ENCODE measurements at places on chromosomes 13 and 19.

- DNase-seq = no peak
Measured at GRCh38 chr19:41910992-41911888, 17.0 kb downstream of the ERFL start.

- DNase-seq = no peak
Measured at GRCh38 chr13:24081387-24081786, 79.1 kb upstream of the SPATA13 start.

- no peak for DNase-seq
Measured at GRCh38 chr19:44687888-44688287, 11.1 kb upstream of the CEACAM16 start.

DNA sequence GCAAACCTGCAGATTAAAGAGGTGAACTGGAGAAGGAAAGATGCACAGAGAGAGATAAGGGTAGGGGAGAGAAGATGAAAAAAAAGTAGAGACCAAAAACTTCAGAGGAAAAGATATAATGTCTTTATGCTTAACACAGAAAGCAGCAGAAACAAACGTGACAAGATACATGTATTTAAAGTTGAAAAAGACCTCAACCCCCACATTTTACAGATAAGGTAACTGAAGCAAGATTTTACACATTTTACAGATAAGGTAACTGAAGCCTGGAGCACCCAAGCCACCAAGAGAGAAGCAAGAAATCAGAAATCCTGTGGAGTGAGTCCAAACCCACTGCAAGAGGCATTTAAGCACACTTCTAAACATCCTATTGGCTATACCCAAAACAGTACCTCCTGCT is 185.3 kb downstream of the TBC1D4 start:
- DNase-seq = no peak

DNA sequence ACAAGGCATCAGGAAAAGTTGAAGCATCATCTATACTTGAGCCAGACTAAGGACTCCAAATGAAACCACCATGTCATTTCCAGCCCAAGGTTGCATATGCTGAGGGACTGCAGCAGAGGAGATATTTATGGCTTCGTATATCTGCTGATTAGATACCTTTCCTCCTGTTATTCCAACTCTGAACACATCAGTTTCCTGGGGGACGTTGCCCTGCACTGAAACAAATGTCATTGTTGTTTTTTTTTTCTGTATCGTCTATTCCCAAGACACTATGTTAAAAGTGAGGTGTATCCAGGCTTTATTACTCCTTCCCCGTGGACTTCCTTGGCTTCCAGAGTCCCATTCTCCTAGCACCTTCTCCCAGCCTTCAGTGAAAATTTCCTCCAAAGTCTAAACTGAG is at the start of gene OR7A17:
TSS of gene OR7A17 (minus strand) at position 101 of the 400 bp plus-strand sequence. CDS start 4,777 bp downstream, outside the sequence.
- no peak for DNase-seq

DNA sequence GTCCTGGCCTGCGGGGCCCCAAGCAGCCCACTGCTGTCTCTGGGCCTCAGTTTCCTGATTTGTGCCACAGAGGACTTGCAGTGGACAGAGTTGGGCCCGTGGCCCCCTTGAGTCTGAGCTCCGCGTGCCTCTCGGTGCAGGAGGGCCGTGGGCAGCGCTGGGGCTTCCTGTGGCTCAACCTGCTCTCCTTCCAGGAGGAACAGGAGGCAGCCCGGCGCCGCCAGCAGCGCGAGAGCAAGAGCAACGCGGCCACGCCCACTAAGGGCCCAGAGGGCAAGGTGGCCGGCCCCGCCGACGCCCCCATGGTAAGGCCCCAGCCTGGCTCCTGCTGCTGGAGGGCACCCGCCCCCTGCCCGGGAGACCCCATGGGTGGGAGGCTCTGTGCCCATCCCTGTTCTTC is 25.9 kb downstream of the PLEKHJ1 start:
- DNase-seq = no peak

- DNase-seq = no peak
Measured at GRCh38 chr13:51525567-51526167, 58.6 kb upstream of the WDFY2 start.

DNA sequence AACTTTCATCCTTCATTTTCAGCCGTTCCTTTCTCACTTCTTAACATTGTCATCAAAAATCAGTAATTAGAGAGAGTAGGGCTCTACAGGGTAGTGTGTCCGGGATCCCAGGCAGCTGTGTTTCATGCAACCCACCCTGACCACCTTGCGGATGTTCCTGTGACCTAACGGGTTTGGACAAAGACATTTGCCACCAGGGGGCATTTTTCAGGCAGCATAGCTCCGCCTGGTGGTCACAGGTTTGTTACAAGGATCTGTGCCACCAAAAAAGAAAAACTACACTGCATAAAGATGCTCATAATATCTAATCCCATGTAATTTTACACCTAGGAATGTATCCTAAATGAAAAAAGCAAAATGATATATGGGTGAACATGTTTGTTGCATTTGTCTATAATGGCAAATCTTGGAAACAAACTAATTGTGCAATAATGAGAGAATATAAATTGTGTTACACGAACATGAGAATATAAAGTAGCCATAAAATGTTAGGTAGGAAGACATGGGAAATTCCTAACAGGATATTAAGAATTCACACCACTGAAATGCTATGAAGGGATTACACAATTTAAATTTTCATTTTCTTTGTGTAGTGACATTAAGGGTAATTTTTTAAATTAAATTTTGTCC is 123.0 kb downstream of the SLC7A1 start:
- peak; percentile 15 for DNase-seq

DNA sequence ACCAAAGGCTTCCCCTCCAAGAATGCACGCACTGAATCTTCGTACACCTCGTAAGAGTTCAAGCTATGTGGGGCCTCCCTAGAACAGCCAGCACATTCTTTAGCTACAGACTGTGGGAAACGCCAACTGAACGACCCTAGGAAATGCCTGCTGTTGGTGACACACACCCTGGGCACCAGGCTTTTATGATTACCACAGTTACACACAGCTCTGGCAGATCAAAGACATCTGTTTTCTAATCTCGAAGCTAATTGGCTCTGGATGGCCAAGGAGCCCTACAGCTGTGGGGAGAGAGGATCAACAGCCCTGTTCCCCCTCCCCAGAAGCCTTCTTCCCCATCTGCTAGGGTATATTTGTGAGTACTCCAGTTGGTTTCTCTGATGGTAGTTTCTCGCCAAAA is 123.0 kb downstream of the COL4A1 start:
- no peak for DNase-seq

GRCh38 chr19:32977280-32977679 is 5.2 kb downstream of the FAAP24 start:
- DNase-seq = no peak

- no peak for DNase-seq
Measured at GRCh38 chr13:110644892-110645521, 29.7 kb downstream of the NAXD start.

GRCh38 chr13:59766236-59766635 is 397.5 kb downstream of the DIAPH3 start:
- no peak for DNase-seq

DNA sequence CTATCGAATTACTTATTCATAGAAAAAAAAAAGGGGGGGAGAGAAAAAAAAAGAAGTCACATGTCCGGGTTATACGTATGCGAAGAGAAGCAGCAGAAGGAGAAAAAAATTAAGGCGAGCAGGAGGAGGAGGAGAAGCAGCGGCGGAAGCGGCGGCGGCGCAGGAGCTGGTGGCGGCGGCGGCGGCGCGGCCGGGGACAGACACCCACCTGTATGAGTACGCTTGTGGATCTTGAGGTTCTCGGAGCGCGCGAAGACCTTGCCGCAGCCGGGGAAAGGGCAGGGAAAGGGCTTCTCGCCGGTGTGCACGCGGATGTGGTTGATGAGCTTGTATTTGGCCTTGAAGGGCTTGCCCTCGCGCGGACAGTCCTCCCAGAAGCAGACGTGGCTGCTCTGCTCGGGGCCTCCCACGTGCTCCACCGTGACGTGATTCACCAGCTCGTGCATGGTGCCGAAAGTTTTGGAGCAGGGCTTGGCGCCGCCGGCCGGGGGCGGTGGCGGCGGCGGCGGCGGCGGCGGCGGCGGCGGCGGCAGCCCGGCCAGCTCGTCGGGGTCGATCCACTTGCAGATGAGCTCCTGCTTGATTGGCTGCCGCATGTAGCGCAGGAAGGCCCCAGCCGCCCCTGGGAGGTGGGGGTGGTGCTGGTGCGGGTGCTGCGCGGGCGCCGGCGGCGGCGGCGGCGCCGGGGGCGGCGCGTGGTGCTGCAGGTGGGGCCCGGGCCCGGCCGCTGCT is 1.5 kb downstream of the ZIC5 start:
- no peak for DNase-seq

DNA sequence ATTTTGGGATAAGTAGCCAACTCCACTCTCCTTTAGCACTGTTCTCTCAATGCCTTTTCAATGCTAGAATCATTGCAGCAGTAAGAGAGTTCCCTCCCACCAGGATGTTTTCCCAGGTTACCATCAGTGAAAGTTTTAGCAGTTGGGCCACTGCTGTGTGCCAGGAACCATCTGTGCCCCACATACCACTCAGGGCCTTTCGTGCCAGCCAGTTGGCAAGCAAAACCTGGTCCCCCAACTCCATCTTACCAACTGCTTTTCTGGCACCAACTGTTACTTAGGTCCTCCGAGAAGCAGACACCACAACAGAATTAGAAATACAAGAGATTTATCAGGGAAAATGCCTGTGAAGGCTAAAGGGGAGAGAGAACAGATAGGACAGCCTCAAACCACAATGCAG is 533.4 kb upstream of the NBEA start:
- DNase-seq = no peak

GRCh38 chr19:8487137-8487851 is 15.1 kb downstream of the PRAM1 start:
- peak; percentile 36 for DNase-seq

DNA sequence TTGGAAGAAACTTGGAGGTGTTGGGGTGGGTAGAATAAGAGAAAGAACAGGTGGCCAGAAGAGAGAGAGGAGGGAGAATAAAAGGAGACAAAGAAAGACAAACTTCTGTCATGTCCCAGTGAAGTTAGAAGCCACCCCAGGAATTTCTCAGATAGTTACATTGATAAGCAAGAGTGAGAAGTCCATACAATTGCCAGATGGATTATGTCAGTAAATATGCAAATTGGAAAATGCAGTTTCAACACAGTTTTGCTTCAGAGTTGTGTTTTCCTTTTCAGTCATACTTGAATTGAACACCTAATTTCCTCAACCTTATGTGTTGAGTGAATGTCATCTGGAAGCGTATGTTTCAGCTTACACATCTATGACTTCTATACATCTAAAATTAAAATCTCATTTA is 139.2 kb downstream of the RXFP2 start:
- no peak for DNase-seq

- DNase-seq = no peak
Measured at GRCh38 chr13:27266917-27267316, 3.7 kb upstream of the RASL11A start.

DNA sequence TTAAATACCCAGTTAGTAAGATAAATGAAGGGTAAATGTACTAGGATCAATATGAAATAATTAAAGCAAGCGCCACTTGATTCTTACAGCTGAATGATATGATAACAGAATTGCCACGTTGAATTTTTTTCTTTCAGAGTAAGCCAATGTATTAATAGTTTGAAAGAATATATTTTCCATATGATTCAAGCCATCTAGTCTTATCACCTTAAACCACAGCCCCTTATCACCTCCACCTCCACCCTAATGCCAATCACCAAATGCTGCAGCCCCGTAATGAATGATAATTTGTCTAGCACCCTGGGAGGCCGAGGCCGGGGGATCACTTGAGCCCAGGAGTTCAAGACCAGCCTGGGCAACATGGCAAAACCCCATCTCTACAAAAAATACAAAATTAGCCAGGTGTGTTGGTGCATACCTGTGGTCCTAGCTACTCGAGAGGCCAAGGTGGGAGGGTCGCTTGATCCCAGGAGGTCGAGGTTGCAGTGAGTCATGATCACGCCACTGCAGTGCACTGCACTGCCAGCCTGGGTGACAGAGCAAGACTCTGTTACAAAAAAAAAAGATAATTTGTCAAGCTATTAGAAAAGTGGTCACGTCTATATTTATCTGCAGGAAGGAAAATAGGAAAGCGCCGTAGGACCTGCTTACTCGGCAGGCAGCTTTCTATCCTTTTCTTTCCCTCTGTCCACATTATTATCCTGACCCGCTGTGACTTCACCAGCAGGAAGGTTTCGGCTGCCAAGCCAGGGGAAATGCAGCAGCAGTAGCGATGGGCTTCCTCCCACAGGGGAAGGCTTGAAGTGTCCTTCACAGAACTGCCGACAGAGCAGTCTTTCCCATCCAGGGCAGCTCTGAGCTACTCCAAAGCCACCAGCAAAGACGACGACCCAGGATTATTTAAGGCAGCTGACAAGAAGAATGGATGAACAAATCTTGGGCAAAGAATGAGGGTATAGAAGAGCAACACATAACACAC is 19.7 kb upstream of the CLN5 start:
- DNase-seq = no peak

- peak; percentile 20 for DNase-seq
Measured at GRCh38 chr19:46428239-46429135, at the start of gene PNMA8C. PNMA8C (minus strand) TSS chr19:46428936; CDS start chr19:46428359, 577 bp downstream.

GRCh38 chr19:31071136-31071855 is 277.9 kb downstream of the TSHZ3 start:
- DNase-seq = no peak

GRCh38 chr13:74646091-74646490 is 511.9 kb upstream of the KLF12 start:
- DNase-seq = no peak

- DNase-seq = no peak
Measured at GRCh38 chr13:76474966-76475365, 411.2 kb downstream of the KCTD12 start.

GRCh38 chr13:50843257-50844083 is at the start of gene DLEU7:
DLEU7 (minus strand) TSS chr13:50843692; CDS start chr13:50843646, 46 bp downstream.
- DNase-seq = no peak

- DNase-seq = no peak
Measured at GRCh38 chr19:6890401-6890913, 3.1 kb downstream of the ADGRE1 start.

DNA sequence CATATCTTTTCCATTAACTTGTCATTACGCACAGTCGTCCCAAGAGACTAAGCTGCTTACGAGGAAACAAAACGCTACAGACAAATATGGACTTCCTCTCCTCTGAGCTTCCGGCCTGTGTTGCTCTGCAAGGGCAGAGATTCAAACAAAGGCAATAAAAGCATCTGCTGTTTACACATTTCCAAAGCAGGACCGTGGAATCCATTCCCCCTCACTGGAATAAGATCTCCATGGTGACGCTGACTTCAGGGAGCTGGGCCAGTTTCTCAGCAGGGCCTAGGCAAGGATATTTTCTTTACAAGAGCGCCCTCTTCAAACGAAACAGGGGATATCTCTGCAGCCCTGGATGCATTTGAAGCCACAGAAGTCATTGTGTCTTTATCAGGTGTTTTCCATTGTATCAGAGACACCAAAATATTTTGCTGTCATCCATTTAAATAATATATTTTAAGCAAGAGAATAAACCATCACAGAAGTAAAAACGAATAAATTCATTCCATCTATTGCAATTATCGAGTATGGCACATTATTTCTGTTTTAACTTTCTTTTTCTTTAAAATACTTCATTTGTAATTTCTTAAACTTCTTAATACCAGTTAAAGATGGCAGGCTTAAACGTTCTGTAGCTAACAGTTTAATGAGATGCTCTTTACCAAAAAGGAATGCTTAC is 177.5 kb downstream of the DCLK1 start:
- no peak for DNase-seq

DNA sequence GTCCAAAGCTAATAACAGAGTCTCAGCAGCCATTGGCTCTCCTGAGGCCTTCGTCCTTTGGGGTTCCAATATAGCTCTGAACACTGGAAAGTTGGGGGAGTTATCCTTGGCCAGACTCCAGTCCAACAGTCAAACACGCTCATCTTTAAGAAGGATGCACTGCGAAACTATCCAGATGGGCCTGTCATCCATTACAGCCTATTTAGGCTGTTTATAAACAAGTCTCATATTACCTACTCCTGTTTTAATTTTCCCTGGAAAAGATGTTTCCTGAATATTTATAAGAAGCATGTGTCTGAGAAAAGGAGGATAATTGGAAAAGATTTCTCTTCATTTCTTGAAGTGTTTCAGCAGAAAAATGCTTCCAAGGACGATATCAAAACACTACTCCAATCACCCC is 170.7 kb downstream of the DCT start:
- no peak for DNase-seq

Data from stimulated activated CD8-positive, alpha-beta memory T cell treated with anti-CD3 and anti-CD28 coated beads, Interleukin-12 subunit alpha, Interleukin-12 subunit beta, amount 100 ng/mL, for 1 hour (primary cell).